ENCODE measurements at places on chromosomes 13 and 19. TPM values are rescaled to one million over a fixed set of nuclear protein-coding genes. Genes with fewer than 3 reads are reported as not detected.

DNA sequence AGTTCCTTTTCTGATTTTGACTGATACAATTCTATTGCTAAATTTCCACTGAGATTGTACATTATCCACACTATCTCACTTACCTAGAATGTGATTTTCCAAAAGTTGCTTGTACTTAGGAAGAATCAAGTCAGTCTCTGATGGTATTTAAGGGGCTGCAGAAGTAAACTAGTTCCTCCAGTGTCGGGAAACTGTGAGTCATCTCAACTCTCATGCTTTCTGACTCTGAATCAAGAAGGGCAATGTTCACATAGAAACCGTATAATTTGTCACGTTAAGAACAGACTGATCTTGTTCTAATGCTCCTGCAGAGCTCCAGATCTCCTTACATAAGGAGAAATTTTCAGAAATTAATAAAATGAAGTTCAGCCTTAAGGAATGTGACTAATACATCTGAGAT lies 369.3 kb downstream of the KLF5 start:
- H3K4me1 ChIP-seq: no peaks in the 10 kb centered on the region
- H3K27ac ChIP-seq: no peak overlapping the region
- H3K27me3 ChIP-seq: no peaks in the 10 kb centered on the region
- no peak overlapping the region for H3K4me3 ChIP-seq
- DNase-seq: no peak

DNA sequence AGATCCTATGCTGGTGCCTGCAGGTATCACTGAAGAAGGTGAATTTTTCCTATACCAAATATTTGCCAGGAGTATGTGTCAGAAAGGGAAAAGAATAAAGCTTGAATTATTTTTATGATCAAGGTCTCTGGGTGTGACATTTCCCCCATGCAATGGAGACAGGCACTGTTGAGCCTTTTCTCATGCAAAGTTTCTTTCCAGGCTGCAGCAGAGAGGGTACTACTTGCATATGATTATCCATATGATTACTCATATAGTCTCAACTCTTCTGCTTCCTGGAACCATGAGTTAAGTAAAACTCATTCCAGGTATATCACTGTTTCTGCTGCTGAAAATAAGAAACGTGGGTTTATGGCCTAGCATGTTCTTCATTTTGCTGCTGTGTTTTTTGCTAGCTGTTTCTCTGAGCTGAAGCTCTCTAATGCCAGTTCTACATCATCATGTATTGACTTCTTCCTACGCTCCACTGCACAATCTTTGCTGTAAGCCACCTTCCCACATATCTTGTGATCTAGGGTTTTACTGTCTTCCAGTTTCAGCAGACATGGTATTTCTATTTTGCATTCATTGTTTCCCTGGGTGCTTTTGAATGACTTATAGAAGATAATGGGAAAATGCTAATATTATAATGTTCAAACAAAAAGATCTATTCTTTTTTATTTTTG lies 278.7 kb upstream of the GPC6 start:
- no peak overlapping the region for H3K4me3 ChIP-seq
- no peaks in the 10 kb centered on the region for H3K27me3 ChIP-seq
- no peaks in the 10 kb centered on the region for H3K36me3 ChIP-seq
- DNase-seq: no peak
- H3K27ac ChIP-seq: no peak overlapping the region

GZMM gene
- not detected for total RNA-seq

GRCh38 chr19:14580623-14581237 lies 2.2 kb upstream of the CLEC17A start:
- H3K4me3 ChIP-seq: no peak overlapping the region
- no peaks in the 10 kb centered on the region for H3K36me3 ChIP-seq
- no peaks in the 10 kb centered on the region for H3K4me1 ChIP-seq
- no peak overlapping the region for H3K27ac ChIP-seq

GRCh38 chr13:91988331-91988730 lies 589.9 kb downstream of the GPC5 start:
- H3K27ac ChIP-seq: no peak overlapping the region
- H3K36me3 ChIP-seq: no peaks in the 10 kb centered on the region
- no peaks in the 10 kb centered on the region for H3K27me3 ChIP-seq
- DNase-seq: no peak
- no peak overlapping the region for H3K4me3 ChIP-seq

GRCh38 chr13:43307921-43308433 lies 284.6 kb downstream of the DNAJC15 start:
- H3K27me3 ChIP-seq: no peaks in the 10 kb centered on the region
- H3K36me3 ChIP-seq: no peaks in the 10 kb centered on the region

DNA sequence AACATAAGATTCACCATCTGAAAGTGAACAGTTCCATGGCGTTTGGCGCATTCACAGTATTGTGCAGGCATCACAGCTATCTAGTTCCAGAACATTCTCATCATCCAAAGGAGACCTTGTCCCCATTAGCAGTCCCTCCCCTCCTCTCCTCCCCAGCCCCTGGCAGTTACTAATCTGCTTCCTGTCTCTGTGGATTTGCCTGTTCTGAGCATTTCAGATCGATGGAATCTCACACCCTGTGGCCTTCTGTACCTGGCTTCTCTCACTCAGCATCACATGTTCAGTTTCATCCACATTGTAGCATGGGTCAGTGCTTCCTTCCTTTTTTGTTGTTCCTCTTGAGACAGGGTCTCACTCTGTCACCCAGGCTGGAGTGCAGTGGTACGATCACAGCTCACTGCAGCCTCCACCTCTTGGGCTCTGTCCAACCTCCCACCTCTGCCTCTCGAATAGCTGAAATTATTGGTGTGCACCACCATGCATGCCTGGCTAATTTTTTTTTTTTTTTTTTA lies 34.6 kb downstream of the CRTC1 start:
- no peak overlapping the region for H3K4me3 ChIP-seq
- H3K4me1 ChIP-seq: no peaks in the 10 kb centered on the region
- no peaks in the 10 kb centered on the region for H3K27me3 ChIP-seq
- H3K27ac ChIP-seq: no peak overlapping the region
- no peak for DNase-seq

GRCh38 chr19:17830567-17831418 lies 9.5 kb upstream of the INSL3 start:
- peaks cover 41% of the 10 kb centered on the region for H3K27me3 ChIP-seq
- H3K27ac ChIP-seq: no peak overlapping the region
- peaks cover 16% of the 10 kb centered on the region for H3K4me1 ChIP-seq
- DNase-seq: peak; percentile 89
- no peaks in the 10 kb centered on the region for H3K36me3 ChIP-seq

All from sigmoid colon (tissue), 7 donors.